ENCODE measurements at places on chromosomes 16 and 17.

- DNase-seq: no peak
These were observed 23.3 kb downstream of the PHF12 start for GRCh38 chr17:28928061-28928460.

- DNase-seq: no peak
These were observed 233.0 kb downstream of the MSI2 start for GRCh38 chr17:57489321-57489720.

DNA sequence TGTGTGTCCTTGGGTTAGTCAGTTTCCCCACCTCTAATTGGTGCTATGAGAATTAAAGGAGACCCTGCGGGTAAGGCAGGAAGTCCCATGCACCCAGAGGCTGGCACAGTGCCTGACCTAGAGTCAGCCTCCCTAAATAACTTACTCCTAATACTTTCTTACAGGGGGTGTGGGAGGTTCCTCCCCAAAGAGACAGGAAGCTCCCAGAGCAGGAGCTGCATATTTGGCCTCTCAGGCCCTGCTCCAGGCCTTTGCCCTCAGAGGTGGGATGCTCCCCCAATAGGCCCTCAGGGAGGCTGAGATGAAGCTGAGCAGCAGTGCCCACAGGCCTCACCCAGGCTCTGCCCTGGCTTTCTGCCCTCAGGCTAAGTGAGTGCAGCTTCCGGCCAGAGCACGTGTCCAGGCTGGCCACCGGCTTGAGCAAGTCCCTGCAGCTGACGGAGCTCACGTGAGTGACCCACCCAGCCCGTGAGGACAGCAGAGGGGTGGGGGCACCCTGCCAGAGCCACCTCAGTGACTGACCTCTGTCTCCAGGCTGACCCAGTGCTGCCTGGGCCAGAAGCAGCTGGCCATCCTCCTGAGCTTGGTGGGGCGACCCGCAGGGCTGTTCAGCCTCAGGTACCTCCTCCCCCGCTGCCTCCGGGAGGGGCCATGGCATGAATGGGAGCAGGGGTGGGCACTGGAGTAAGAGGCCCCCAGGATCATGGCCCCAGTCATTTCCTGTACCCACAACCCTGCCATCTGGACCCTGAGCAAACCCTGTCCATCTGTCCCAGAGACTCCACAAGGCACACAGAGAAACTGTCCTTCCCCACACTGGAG, 31.1 kb upstream of the CPNE2 start:
- DNase-seq: no peak

DNA sequence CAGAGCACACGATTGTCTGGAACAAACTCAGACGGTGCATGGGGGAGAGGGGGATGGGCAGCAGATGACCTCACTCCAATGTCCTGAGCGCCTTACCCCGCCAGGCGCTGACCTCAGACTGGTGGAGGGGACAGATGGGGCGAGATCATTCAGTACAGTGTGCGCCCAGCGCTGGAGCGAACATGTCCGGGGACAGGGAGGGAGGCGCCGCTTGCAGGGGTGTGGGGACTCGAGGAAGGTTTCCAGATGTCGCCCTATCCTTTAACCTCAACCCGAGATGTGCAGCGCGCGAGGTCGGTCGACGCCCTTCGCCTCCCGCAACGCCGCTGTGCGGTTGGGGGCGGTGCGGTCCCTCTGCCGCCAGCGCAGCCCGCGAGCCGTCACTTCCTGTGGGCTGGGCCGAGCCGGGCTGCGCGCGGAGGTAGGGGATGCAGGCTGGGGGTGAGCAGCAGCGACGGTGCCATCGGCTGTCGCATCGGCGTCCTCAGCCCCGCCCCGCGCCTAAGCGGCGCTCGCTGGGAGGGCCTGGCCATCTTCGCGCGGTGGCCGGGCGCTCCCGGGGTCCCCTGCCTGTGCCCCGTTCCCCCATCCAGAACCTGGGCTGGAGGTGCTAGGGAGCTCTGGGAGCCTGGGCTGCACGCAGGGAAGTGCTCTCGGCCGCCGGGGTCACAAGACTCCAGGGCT, 5.3 kb upstream of the CDR2L start:
- peak; percentile 63 for DNase-seq

DNA sequence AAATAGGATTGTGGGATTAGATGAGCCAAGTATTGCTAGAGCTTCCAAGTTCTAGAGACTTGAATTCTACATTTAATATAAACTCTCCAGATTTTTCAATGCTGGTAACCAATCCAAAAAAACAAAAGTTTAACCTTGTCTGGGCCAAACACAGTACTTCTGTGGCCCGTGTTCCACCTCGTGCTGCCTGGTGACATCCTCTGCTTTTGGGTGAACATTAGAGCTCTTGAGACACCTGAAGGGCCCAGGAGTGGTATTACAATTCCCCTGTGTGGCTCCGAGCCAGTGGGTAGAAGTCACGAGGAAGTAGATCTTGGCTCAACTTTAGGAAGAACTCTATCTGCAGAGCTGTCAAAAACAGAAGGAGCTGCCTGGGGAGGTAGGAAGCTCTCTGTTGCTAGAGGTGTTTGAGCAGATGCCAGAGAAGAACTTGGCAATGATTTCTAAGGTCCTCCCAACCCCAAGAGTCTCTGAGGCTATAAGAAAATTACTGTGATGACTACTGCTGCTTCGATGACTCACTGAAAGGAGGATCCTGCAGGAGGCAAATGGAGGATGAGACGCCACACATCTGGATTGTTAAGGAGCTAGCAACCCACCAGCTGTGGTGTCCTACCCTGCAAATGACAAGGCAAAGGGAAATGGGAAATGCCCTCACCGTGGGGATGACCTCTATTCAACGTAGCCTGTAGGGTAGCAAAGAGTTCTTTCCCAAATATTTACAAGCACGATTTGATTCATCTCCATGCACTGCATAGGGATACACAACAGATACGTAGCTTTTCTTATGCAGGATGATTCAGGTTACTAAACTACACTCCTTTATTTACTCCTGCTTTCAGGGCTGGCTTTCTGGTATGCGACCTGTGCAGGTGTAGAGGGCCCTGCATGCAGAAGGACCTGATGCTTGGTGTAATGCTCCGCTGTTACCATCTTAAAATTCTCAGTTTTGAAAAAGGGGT, 45.8 kb upstream of the GAS7 start:
- DNase-seq: no peak

DNA sequence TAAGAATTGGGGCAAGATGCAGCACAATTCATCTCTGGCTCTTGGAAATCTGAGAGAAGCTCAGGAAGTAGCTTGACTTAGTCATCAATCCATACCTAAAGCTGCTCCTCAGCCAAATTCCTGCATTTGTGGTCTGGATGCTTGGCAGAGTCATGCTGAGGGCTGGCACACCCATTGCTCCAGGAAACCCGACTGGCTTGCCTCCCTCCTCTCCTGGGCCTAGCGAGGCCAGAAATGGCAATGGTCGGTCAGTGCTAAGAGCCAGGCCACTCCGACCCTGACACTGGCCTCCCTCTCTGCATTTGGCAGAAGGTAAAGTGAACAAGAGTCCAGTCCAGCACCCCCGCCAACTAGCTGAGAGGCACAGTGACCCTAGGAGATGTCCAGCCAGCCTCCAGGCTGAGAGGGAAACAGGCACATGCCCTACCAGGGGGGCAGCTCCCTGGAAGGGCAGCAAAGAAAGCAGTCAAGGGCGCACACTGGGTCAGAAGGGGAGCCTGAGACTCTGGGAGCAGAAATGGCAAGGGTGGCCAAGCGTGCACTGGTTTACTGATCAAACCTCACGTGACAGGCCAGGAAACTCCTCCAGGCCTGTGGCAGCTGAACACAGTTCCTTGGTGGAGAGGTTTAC, 10.0 kb downstream of the POLDIP2 start:
- DNase-seq: no peak

DNA sequence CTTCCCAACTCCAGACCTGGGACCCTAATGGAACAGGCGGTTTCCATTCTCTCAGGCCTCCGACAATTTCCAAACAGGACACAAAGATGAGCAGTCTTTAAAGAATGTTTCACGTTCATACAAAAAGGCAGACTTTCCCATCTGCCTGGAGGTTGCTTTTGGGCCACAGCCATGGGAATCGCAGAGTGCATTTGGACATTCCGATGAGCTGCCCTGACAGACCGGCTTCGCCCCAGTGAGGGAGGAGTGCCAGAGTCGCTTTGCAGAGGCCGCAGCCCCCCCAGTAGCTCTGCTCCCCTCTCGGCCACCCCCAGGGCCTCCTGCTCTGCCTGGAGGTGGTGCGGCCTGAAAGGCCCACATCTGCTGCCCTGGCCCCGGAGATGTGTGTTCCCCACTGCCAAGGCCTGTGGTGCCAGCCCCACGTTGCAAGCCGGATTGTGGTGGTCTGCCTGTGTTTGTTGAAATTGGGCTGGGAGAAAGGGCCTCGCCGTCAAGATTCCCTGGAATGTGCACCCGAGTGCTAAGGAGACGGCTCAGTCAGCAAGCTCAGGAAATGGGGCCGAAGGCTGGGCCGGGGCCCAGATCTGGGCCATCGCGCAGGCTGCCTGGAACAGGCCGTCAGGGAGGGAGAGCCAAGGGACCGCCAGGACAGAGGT, 89.8 kb downstream of the C16orf95 start:
- peak; percentile 61 for DNase-seq

- DNase-seq: no peak
These were observed 11.5 kb downstream of the CDH16 start for GRCh38 chr16:66906916-66907836.

GRCh38 chr17:38460716-38461630, 32.7 kb downstream of the ARHGAP23 start:
- no peak for DNase-seq

GRCh38 chr16:54817432-54817831, 113.2 kb upstream of the IRX5 start:
- no peak for DNase-seq

DNA sequence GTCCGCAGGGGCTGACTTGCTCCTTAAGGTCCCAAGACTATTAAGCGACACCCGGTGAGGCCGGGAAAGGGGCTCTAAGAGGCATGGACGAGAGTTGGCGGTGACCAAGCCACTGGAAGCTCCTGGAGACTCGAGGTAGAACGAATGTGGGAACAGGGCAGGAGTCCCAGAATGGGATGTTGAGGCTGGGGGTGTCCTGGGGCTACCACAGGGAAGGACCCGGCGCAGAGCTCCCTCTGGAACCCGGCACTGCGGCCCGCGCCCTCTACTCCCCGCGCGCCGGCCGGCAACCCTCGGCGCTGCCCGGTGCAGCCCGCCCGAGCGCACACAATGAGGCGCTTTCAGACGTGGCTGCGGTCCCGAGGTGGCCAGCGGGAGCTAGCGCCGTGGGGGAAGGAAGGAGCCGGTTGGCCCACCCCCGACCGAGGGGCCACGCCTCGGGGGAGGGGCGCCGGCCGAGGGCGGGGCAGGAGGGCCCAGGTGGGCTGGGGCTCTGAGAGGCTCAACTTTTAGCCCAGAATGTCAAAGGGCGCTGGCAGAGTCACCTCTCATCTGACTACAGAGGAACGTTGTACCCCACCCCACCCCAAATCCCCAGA, at the start of gene CHST6:
Gene CHST6, minus strand, starts transcription at position 366 of the 599 bp plus-strand sequence. CDS start 15,613 bp downstream, outside the sequence.
- DNase-seq: peak; percentile 75

- DNase-seq: no peak
These were observed 15.2 kb downstream of the CNGB1 start for GRCh38 chr16:57955572-57956188.

- peak; percentile 33 for DNase-seq
These were observed 818 bp upstream of the NRN1L start for GRCh38 chr16:67883872-67884261.

DNA sequence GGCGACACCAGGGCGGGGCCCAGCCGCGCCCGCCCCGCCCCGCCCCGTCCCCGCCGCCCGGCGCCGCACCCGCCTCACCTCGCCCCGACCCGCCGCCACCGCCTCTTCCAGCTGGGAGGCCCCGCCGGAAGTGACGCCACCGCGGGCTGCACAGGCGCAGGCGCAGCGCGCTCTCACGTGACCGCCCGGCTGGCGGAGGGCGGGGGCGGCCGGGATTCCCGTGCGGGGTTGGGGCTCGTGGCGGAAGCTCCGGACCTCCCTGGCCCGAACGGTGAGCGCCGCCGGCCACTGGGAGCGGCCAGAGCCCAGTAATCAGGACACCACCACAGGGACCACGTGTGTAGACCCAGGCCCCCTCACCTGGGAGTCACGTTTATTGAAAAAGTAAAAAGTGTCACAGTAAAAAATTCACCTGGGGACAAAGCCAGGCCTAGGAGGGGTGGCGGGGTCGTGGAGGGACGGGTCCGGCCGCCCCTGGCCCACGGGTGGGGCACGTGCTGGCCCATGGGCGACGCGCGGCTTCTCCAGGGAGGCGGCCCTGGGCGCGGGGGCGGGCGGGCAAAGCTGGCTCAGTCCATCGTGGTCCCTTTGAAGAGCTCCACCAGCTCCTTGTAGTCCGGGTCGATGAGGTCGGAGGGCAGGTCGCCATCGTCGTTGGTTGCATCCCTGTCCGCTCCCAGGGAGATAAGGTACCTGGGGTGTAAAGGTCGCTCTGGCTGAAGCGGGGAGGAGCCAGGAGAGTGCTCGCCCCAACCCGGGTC, at the start of gene MCRIP1:
Gene MCRIP1, minus strand, starts transcription at position 132 of the 761 bp plus-strand sequence. CDS start 8,785 bp downstream, outside the sequence.
- peak; percentile 82 for DNase-seq

GRCh38 chr16:80390871-80391489, 149.8 kb upstream of the DYNLRB2 start:
- DNase-seq: no peak

DNA sequence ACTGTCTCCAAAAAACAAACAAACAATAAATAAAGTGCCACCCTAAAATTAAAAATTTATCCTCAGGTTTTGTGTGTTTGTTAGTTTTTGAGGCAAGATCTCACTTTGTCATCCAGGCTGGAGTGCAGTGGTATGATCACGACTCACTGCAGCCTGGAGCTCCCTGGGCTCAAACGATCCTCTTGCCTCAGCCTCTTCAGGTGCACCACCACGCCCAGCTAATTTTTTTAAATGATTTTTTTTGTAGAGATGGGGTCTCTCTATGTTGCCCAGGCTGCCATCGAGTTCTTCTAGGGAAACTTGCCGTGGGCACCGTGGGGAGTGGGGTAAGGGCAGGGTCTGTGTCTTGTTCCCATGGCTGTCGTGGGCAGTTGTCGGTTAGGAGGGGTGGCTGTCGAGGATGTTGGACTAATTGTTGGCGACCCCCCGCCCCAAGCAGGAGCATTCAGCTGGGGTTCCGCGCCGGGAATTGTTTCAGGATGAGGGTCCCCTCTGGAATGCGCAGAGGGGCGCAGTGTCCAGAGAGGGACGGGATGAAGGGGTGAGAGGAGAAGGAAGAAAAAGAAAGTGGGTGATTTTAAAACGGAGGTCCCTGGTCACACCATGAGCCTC, 1.1 kb upstream of the RNF213 start:
- DNase-seq: no peak

DNA sequence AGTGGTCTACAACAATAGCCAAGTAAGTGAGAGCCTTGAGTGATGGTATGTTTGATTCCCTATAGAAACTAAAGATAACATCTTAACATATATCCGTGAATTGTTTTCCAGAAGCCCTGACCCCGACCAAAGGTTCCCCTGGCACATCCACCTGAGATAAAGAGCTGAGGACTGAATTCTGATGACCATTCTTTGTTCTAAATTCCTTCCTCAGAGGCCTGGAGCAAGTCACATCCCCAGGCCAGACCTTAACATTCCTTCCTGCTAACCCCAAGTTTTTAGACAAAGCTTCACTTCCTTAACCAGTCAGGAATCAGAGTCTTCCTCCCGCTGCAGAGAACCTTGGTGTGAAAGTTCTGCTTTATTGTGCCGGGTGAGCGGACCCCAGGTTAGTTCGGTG, 83.3 kb downstream of the PMP22 start:
- DNase-seq: no peak

All from hypothalamus (tissue), 51 donors.